ENCODE measurements at places on chromosomes 11 and 22.

GRCh38 chr11:113237261-113237660 lies 77.1 kb upstream of the TTC12 start:
- no peak for DNase-seq

- DNase-seq: no peak
Observed at GRCh38 chr11:58621586-58622262, 741 bp upstream of the CNTF start.

DNA sequence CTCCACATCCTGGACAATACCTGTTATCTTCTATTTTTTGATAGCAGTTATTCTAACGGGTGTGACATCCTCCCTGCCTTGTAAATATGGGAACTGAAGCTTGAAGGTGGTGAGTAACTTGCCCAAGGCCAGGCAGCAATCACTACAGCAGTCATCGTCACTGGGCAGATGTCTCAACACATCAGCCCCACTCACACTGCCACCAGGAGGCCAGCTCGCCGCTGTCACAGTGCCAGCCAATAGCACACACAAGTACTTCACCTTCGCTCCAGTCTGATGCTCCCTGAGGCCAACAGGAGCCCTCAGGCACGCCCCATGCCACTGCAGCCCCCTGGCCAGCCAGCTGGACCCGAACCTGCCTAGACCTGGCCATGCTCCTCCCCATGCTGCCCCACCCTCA lies 4.9 kb upstream of the TTLL1 start:
- no peak for DNase-seq

GRCh38 chr11:3049430-3050243 lies 7.6 kb downstream of the CARS1 start:
- DNase-seq: peak; percentile 97

- DNase-seq: no peak
Observed at GRCh38 chr22:38628444-38628843, 27.7 kb downstream of the FAM227A start.

GRCh38 chr11:120680322-120680721 lies 168.8 kb downstream of the GRIK4 start:
- DNase-seq: no peak

DNA sequence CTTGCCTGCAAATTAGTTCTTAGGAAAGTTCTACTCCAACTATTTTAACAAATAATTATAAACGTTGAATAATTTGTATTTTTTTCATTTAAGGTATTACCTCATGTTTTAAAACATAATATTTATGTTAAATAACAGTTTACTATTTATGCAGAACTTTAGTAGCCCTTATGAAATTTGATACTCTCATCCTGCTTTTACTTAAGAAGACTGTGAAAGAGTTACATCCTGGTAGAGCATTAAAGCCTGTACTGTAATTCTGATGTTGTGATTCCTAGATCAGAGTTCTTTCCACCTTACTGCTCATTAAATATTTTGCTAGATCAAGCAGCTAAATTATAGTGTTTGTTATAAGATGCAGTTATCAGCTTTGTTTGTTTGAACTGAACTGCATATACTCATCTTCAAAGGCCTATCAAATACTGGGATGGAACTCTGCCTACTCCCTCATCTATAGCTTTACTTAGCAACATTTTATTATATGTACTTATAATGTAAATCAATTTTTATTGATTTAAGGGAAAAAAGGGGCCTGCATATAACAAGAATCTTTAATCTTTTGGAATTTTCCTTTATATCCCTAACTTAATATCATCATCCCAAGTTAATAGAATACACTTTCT lies 304.2 kb downstream of the DYNC2H1 start:
- DNase-seq: no peak

- no peak for DNase-seq
Observed at GRCh38 chr11:69906453-69906907, 87.3 kb upstream of the FGF3 start.

- no peak for DNase-seq
Observed at GRCh38 chr22:17229991-17230630, 10.9 kb upstream of the ADA2 start.

DNA sequence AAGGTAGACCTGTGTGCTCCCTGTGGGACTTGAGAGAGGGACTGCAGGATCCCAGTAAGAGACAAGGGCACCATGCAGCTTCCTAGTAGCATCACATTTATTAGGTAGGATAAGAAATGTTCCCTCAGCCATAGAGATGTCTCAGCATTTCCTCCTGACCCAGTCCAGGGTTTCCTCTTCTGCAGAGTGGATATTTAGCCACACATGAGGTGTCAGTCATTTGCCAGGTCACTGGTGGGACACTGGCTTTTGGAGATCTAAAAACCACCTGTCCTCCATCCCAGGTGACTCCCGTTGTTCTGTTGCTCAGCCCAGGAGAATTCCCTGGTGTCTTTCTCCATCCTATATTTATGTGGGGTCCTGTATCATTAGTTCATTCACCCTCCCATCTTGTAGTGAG lies 117.5 kb upstream of the NNMT start:
- no peak for DNase-seq

- DNase-seq: no peak
Observed at GRCh38 chr11:116478669-116479668, 293.8 kb downstream of the BUD13 start.

GRCh38 chr11:2942872-2943710 lies 13.9 kb upstream of the PHLDA2 start:
- no peak for DNase-seq

DNA sequence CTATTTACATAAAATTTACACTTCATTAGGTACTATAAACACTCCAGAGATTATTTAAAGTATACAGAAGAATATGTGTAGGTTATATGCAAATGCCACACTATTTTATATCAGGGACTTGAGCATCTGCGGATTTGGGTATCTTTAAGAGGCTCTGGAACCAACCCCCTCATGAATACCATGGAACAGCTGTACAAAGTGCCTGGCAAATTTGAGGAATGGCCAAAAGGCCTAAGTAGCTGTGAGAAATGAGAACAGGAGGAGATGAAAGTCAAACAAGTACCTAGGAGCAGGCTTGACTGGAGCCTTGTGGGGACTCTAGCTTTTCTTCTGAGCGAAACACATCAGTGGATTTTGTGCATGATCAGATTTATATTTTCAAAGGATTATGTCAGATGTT lies 149.3 kb downstream of the RBFOX2 start:
- no peak for DNase-seq

- no peak for DNase-seq
Observed at GRCh38 chr11:116840746-116841296, 3.4 kb upstream of the APOA1 start.

DNA sequence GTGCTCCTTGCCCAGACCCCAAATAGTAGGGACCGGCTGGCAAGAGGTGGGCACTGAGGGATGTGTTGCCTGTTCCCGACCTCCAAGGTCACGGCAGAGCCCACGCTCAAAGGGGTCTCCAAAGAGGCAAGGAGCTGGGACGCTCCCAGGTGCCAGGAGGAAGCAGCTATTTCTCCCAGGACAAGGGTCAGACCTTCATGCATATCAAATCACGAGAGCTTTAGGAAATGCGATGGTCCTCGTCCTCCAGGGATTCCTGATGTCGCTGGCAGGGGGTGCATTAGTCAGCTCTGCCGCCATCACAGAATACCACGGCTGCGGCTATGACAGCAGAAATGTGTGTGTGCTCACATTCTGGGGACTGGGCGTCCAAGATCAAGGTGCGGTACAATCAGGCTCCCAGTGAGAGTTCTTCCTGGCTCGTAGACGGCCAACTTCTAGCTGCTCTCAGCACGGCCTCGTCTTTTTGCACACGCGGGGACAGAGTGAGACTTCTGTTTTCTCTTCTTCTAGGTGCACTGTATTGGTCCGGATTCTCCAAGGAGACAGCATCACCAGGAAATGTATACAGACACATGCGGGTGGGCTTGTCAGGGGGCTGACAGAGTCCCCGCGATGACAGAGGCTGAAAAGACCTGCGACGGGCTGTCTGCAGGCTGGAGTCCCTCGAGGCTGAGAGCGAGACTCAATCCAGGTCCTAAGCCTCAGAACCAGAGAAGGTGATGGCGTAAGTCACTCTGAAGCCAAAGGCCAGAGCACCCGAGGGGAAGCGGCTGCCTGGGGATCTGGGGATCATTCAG lies 81.6 kb downstream of the SHANK2 start:
- DNase-seq: no peak

DNA sequence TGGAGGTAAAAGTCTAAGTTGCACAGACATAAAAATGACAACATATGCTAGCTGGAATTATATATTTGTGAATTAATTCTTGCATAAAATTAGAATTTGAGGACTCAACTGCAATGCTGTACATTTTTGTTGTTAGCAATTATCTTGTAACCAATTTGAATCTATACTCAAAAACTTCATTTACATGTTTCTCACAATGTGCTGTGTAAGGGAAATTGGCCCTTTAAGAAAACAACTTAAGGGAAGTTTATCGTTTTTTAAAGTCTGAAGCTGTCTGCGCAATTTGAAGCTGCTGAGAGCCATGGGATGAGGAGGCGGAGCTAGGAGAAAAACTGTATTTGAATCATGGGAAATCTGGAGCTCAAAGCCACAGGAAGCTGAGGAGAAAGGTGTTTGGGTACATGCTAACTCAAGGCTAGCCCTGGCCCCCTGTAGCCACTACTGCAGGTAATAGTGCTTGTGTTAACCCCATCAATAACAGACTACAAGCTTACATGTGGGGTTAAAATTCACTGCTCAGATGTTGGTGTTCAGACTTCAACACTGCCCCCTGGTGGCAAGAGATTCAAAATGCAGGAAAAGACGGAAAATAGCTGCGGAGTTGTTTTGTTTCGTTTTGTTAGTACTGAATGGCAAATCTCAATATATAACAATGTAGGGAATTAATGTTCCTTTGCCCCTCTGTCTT lies 126.1 kb downstream of the BRD1 start:
- no peak for DNase-seq

DNA sequence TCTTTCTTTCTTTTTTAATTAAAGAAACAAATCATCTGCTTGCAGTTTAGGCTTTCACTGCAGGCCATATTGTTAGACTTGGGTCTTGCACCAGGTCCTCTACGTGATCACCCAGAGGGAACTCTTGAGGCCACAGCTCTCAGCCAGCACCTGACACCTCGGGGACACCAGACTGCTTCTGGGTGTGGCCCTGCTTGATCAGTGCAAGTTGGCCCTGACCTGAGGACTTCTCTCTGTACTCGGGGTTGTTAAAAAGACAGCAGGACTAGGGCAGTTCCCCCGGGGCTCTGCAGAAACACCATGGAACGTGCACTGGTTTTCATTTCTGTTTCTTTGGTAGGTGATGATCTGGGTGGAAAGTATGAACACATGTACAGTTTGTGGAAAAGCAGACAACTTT lies 51.2 kb upstream of the MYO18B start:
- DNase-seq: no peak

Measured in amniotic epithelial cell (primary cell).